ENCODE measurements at places on chromosomes 7 and 10. TPM values are rescaled to one million over a fixed set of nuclear protein-coding genes. Genes with fewer than 3 reads are reported as not detected.

GRCh38 chr10:99929360-99929759 is 80.4 kb downstream of the DNMBP start:
- no peaks in the 10 kb centered on the region for H3K27me3 ChIP-seq
- no peak for DNase-seq
- no peak overlapping the region for H3K27ac ChIP-seq
- H3K4me1 ChIP-seq, result peaks cover 7% of the 10 kb centered on the region

DNA sequence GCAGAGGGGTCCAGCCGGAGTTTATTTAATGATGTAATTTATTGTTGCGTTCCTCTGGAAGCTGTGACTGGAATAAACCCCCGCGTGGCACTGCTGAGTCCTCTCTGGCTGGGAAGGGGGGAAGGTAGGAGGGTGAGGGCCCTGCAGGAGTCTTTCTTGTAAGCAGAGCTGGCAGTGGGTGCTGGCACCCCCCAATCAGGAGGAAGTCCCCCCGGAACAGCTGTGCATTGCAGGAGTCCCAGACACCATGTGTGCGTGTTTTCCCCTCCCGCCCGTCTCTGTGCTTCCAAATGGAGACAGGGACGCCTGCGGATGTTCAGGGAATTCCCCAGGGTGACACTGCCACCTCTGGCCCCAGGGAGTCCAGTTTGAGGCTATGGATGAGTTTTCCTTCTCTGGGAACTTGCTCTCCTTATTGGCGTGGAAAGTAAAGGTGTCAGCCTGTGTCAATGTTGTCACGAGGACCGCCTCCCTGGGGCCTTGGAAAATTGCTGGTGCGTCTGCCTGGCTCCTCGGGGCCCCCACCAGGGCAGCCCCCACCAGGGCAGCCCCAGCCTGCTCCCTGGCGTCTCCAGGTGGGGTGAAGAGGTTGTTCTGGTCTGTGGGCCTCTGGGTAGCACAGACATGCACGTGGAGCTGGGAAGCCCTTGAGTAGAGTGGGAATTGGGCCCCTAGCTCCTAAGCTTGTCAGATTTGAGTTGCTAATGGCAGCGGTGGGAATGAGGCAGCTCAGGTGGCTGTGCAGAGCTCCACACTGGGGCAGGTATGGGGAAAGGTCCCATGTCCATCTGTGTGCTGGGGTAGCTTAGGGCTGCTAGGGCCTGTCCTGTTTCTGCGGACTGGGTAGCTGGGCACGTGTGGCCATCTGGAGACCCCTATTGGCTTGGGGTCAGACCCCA is 2.7 kb downstream of the FZD9 start:
- no peak for DNase-seq
- H3K27me3 ChIP-seq, result no peaks in the 10 kb centered on the region
- H3K27ac ChIP-seq, result no peak overlapping the region
- no peaks in the 10 kb centered on the region for H3K36me3 ChIP-seq
- no peaks in the 10 kb centered on the region for H3K4me1 ChIP-seq
- H3K4me3 ChIP-seq, result no peak overlapping the region

DNA sequence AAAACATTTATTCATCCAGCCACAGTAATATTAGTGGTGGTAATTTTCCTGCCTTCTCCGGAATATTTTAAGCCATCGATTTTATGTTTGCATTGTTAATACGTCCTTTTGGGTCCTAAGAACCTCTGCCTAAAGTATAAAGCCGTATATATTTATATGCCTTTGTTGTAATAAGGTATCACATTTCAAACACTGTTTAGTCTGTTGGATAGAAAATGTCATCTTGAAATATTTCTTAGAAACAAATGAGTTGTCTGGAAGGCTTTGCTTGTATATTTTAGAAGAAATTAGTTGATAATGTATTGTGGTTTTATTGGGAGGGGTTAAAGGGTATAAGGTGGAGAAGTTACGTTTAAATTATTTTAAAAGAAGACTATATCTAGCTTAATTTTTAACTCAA is 11.1 kb downstream of the PRPF18 start:
- H3K36me3 ChIP-seq, result no peaks in the 10 kb centered on the region
- H3K4me3 ChIP-seq, result no peak overlapping the region
- DNase-seq, result no peak
- no peaks in the 10 kb centered on the region for H3K4me1 ChIP-seq
- H3K27me3 ChIP-seq, result no peaks in the 10 kb centered on the region
- H3K27ac ChIP-seq, result no peak overlapping the region

DNA sequence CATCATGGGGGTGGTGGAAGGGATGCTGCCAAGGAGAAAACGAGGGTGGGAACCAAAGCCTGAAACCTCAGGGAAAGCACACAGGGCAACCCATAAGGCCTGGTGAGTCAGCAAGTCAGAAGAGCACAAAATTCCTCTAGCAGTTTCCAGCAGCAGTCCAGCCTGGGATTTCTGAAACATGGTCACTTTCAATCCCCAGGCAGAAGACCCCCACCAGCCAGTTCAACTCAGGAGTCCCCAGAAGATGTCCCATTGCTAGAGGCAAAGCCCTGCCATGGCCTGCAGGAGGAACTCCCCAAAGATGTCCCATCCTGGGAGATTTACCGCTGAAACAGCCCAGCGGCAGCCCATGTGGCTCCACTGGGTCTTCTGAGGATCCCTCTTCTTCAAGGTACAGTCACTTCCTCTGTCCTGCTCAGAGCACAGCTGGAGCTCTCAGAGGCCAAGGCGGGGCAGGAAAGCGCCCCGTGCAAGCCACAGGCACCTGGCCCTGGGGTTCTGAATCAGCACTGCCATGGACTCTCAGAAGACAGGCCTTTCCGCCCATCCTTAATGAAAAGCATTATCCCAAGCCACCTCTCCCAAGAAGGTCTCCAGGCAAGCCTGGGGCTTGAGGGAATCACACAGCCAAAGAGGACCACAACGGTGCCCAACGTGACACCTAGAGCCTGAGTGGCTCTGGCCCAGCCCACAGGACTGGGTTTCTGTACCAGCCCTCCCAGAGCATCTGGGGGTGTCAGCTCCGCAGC is 196.9 kb downstream of the GRID1 start:
- no peaks in the 10 kb centered on the region for H3K27me3 ChIP-seq
- H3K36me3 ChIP-seq, result no peaks in the 10 kb centered on the region
- no peak overlapping the region for H3K4me3 ChIP-seq
- no peaks in the 10 kb centered on the region for H3K4me1 ChIP-seq

DNA sequence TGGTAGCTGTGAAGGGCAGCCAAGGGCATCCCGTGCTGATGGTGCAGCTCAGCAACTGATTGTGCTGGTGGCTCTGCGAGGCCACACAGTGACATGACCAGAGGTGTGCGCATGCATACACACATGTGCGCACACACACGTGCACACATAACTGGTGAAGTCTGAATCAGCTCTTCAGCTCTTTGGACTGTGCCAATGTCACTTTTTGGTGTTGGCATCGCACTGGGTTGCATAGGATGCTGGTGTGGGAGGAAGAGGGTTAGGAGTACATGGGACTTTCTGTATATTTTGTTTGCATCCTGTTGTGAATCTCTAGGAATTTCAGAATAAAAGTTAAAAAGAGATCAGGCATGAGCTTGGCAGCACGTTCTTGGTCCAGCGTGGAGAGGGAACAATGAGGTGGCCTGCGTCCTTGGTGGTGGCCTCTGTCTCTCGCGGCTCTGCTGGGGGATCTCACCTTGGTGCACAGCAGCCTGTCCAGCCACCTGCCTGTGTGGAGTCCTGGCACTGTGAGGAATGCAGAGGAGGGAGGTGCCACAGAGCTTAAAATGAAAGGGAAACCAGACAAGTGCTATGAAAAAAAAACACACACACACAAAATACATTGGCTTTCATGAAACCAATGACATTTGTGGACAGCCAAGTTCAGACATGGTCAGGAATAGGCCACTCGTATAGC is 124.0 kb downstream of the TRRAP start:
- H3K27me3 ChIP-seq, result no peaks in the 10 kb centered on the region
- H3K27ac ChIP-seq, result no peak overlapping the region
- DNase-seq, result no peak
- H3K4me3 ChIP-seq, result no peak overlapping the region
- no peaks in the 10 kb centered on the region for H3K36me3 ChIP-seq
- no peaks in the 10 kb centered on the region for H3K4me1 ChIP-seq

- no peaks in the 10 kb centered on the region for H3K36me3 ChIP-seq
- no peak overlapping the region for H3K27ac ChIP-seq
- DNase-seq, result no peak
- no peaks in the 10 kb centered on the region for H3K27me3 ChIP-seq
Observed at GRCh38 chr7:26492816-26493215, 201.2 kb downstream of the SNX10 start.

DNA sequence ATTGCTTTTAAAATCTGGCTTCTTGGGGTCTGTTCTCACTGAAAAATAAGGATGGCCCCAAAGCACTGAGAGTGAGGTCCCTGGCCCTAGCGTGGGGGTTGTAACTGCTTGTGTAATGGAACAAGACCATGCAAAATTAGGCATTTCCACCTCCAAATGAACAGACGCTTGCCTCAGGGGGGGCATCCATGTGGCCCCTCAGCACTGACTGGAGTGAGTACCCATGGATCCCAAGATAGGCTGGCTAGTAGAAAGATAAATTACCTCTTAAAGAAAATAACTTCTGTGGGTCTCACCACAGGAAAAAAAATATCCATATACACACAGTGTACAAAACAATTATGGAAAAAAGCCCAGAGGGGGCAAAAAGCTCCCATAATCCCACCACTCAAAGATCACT is 15.2 kb upstream of the CPA1 start:
- no peaks in the 10 kb centered on the region for H3K27me3 ChIP-seq
- no peak overlapping the region for H3K4me3 ChIP-seq
- no peaks in the 10 kb centered on the region for H3K4me1 ChIP-seq
- H3K27ac ChIP-seq, result peak overlapping the region; percentile 78
- no peak for DNase-seq

GRCh38 chr7:28230261-28230660 is 49.7 kb upstream of the JAZF1 start:
- H3K36me3 ChIP-seq, result no peaks in the 10 kb centered on the region
- H3K4me3 ChIP-seq, result no peak overlapping the region
- no peaks in the 10 kb centered on the region for H3K27me3 ChIP-seq
- no peak for DNase-seq

DNA sequence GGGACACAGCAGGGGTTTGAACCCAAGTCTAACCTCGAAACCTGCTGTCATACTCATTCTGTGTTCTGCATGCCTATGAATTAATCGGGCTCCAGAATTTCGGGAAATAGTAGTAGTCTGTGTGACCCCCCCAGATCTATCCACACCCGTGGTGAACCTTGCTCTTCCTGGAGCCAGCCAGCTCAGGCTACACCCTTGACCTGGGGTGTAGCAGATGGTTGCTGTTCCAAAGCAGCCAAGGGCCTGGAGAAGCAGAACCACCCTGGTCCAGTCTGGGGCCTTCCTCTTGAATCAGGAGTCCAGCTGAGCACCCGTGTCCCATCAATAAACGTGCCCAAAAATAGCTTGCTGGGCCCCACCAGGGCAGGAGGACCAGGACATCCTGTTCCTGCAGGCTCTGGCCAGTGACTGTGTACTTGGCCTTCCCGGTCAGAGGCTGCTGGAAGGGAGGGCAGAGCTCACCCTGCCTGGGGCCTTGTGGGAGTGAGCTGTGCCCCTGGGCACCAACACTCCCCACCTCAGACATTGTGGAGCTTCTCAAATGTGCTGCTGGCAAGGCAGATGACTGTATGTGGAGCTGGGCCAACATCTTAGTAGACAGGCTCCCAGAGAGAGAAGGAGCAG is 101.2 kb upstream of the ZNF716 start:
- H3K27ac ChIP-seq, result no peak overlapping the region
- H3K4me1 ChIP-seq, result no peaks in the 10 kb centered on the region
- no peak for DNase-seq
- H3K4me3 ChIP-seq, result no peak overlapping the region
- no peaks in the 10 kb centered on the region for H3K36me3 ChIP-seq
- H3K27me3 ChIP-seq, result no peaks in the 10 kb centered on the region

GRCh38 chr10:123148414-123149161 is 652 bp downstream of the HMX2 start:
- H3K27ac ChIP-seq, result no peak overlapping the region
- no peak for DNase-seq
- H3K36me3 ChIP-seq, result no peaks in the 10 kb centered on the region
- peaks cover 33% of the 10 kb centered on the region for H3K27me3 ChIP-seq

- DNase-seq, result peak; percentile 45
- H3K36me3 ChIP-seq, result no peaks in the 10 kb centered on the region
- H3K4me3 ChIP-seq, result no peak overlapping the region
- no peak overlapping the region for H3K27ac ChIP-seq
Observed at GRCh38 chr10:78299851-78300468, 266.3 kb downstream of the RPS24 start.

DNA sequence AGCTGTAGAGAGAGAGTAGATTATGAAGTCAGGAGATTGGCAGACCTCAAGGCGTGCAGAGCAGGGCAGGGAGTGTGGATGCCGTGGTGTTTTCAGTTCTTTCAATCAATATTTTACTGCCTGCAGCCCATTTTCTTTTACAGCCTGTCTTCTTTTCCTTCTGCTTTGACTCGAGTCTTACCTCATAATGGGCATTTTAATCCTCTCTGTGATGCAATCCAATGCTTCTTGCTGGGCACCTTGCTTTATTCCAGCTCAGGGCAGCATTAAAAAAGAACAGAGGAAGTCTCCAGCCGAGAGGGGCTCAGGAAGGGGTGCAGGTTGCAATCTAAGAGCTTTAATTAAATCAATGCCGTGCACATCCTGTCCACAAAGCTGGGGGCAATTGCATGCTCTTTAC is 839.0 kb downstream of the LRMDA start:
- H3K36me3 ChIP-seq, result no peaks in the 10 kb centered on the region
- H3K27me3 ChIP-seq, result no peaks in the 10 kb centered on the region
- H3K27ac ChIP-seq, result no peak overlapping the region
- no peaks in the 10 kb centered on the region for H3K4me1 ChIP-seq
- DNase-seq, result no peak

- H3K27me3 ChIP-seq, result no peaks in the 10 kb centered on the region
- H3K4me3 ChIP-seq, result no peak overlapping the region
- H3K27ac ChIP-seq, result peak overlapping the region; percentile 65
- DNase-seq, result peak; percentile 71
- no peaks in the 10 kb centered on the region for H3K36me3 ChIP-seq
Observed at GRCh38 chr7:114988755-114989375, 67.0 kb downstream of the MDFIC start.

DNA sequence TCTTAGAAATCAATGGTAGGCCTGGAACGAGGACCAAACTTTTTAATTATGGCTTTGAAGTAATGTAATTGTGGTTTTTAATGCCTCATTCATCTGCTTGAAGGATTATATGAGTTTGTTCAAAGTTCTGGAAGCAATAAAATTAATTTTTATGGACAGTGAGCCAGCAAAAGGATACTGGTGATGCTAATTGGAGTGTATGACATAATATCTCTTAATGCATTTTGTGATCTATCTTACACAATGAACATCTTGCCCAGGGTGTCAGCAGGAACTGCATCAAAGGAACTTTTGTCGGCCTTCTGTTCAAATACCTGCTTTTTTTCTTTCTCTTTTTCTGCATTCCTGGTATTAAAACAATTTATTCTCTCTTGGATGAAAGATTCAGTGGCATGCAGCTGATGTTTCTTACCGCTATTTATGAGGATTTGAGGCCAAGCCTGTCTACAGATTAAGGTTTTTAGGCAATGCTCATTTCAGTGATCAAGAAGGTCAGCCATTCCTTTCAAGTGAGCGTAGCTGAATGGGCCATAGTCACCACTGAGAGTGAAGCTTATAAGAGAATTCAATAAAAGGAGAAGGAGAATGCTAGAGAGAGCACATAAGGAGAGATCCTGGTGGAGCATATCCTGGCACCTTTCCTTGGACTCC is 974.8 kb downstream of the SORCS3 start:
- no peaks in the 10 kb centered on the region for H3K4me1 ChIP-seq
- no peak overlapping the region for H3K4me3 ChIP-seq
- H3K36me3 ChIP-seq, result no peaks in the 10 kb centered on the region
- no peak for DNase-seq
- no peak overlapping the region for H3K27ac ChIP-seq

COL28A1 gene
- total RNA-seq, result 0.88 TPM

HECW1 gene
- not detected for total RNA-seq

CYP3A5 gene
- not detected for total RNA-seq

OR6V1 gene
- total RNA-seq, result not detected

GNA12 gene
- 68.7 TPM for total RNA-seq

All from uterus (tissue), 4 donors.